Activated CD8-positive, alpha-beta T cell treated with anti-CD3 and anti-CD28 coated beads for 36 hours (primary cell): ENCODE measurements at places on chromosomes 11 and 22. TPM values are rescaled to one million over a fixed set of nuclear protein-coding genes. Genes with fewer than 3 reads are reported as not detected.

The OR52A5 gene
- not detected for total RNA-seq

The TMEM132A gene
- 1.3 TPM for total RNA-seq

The SOX6 gene
- total RNA-seq, result not detected

The HTR3B gene
- total RNA-seq, result not detected

The HEPACAM gene
- total RNA-seq, result 0.11 TPM

The CDHR5 gene
- total RNA-seq, result not detected

The SPA17 gene
- total RNA-seq, result 3.1 TPM

The GAS2L1 gene
- total RNA-seq, result 1.1 TPM

The RBMXL2 gene
- not detected for total RNA-seq

The EMSY gene
- 31.4 TPM for total RNA-seq

The POTEH gene
- total RNA-seq, result not detected

The ELFN2 gene
- total RNA-seq, result 0.51 TPM

The MCHR1 gene
- not detected for total RNA-seq

The KRTAP5-2 gene
- not detected for total RNA-seq

The DGAT2 gene
- 1.8 TPM for total RNA-seq

The RCOR2 gene
- 0.61 TPM for total RNA-seq

The MYH9 gene
- total RNA-seq, result 679 TPM

The PARVB gene
- 71.0 TPM for total RNA-seq

The FOLR2 gene
- total RNA-seq, result not detected

The AGBL2 gene
- total RNA-seq, result 7.1 TPM

The TRIM51 gene
- not detected for total RNA-seq

The TREH gene
- total RNA-seq, result not detected

The IFITM10 gene
- total RNA-seq, result 0.07 TPM

The APLP2 gene
- 25.5 TPM for total RNA-seq

The MMP8 gene
- total RNA-seq, result not detected

The P4HA3 gene
- total RNA-seq, result not detected
